Erythroblast (primary cell): ENCODE measurements at places on chromosomes 3 and 15.

GRCh38 chr15:28181366-28181765 is 82.3 kb upstream of the OCA2 start:
- DNase-seq: no peak

- no peak for DNase-seq
Measured at GRCh38 chr3:40597441-40597840, 72.7 kb downstream of the ZNF621 start.

GRCh38 chr3:6448011-6448410 is 412.9 kb upstream of the GRM7 start:
- no peak for DNase-seq

GRCh38 chr3:101847328-101847727 is 2.0 kb upstream of the NFKBIZ start:
- DNase-seq: no peak

DNA sequence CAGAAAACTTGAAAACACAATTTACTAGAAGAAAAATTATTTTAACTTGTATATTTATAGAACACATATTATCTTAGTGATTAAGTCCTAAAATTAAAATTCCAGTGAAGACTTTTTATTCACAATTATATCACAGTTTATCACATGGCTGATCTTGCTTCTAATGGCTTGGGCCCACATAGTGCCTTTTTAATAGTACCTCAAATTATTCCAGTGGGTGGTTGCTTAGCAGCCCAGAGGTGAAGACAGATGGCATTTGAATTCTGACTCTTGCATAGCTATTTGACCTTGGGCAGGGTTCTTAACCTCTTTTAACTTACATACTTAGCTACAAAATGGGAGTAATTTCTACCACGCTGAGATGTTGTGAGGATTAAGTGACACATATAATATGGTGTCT is 214.7 kb upstream of the SGO1 start:
- DNase-seq: no peak

- peak; percentile 74 for DNase-seq
Measured at GRCh38 chr3:129605203-129605921, 1.1 kb downstream of the PLXND1 start.

- peak; percentile 2 for DNase-seq
Measured at GRCh38 chr15:35181538-35181937, 96.4 kb upstream of the NANOGP8 start.

DNA sequence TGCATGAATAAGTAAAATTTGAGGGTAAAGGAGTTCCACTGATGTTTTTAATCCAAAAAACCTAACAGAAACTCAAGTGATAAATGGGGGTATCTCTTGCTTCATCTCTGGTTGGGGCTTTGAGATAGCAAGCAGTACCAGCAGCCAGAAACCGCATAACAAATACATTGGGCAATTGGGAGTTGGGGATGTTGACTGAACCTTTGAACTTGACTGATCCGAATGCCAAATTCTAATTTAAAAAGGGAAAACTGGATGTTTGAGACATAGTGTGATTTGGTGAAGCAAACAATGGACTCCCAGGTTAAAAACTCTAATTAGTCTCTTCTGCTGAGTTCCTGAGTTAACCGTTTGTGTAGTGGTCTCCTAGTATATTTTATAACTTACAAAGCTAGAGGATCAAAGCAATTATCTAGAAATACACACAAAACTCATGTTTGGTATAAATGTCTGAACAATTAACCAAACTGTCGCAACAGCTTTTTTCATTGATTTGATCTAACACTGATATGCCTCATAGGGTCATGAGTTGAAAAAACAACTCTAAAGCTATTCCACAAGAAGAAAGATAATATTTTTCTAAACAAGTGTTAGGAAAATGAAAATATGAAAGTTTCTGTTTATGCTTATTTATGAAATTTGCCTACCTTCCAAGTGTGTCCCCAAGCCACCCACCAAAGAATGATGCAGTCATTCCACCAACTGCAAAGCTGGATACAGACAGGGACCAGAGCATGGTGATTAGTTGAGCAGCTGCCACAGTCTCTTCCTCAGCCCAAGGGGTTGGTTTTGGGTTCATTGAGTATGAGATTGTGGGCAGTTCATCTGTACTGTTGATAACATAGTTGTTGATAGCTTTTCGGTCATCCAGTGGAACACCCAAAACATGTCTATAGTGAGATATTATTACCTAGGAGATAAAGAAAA is 12.4 kb downstream of the SLC2A2 start:
- peak; percentile 60 for DNase-seq

- peak; percentile 2 for DNase-seq
Measured at GRCh38 chr3:42336103-42336502, 70.1 kb upstream of the CCK start.

DNA sequence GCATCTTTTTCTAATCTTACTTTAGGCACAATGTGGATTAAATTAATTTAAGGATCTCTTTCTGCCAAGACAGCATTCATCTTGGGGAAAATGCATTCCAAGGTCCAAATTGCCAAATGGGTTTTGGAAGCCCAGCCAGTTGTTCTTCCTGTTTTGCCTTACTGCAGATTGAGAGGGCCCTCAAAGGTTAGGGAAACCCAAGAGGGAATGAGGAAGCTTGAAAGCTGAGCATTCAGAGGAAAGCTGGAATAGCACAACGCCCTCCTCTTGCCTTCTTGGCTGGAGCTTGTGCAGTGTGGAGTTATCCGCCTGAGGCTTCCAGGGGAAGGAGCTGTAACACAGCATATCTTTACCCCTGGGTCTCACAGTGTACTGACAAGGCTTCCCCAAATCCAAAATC is 18.2 kb upstream of the SACM1L start:
- DNase-seq: no peak

- no peak for DNase-seq
Measured at GRCh38 chr3:50516440-50516871, 13.0 kb upstream of the CACNA2D2 start.

DNA sequence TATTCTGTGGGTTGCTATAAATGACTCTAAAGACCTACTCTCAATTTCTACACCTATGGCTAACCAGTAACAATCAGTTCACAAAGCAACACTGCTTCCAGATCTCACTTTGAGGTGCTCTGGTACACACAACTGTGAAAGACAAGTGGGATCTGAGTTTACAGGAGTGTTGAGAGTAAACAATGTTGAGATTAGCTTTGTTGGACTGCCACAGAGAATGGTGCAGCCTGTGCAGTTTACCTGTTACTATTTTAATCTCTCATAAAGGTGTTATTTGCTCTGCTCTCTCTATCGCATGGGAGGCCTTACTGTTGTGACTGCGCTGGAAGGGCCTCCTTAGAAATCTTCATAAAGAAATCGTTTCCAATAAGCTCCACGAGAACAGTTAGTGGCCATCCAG is 112.0 kb downstream of the SOX2 start:
- no peak for DNase-seq

DNA sequence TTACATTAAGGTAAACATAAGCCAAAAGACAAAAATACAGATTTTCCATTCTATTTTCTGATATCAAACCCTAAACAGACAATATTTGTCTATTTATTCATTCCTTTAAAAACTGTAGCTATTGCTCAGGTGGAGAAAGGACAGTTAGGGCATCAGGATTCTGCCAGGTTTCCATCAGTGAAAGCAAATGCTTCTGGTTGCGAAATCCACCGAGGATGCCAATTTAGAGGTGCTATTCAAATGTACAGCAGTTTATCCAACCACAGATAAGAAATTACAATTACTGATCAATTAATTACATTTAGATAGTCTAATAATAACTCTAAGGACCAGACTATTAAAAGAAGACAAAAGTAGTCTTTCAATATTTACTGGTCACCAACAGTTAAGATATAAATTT is 3.9 kb downstream of the TOMM70 start:
- DNase-seq: no peak

DNA sequence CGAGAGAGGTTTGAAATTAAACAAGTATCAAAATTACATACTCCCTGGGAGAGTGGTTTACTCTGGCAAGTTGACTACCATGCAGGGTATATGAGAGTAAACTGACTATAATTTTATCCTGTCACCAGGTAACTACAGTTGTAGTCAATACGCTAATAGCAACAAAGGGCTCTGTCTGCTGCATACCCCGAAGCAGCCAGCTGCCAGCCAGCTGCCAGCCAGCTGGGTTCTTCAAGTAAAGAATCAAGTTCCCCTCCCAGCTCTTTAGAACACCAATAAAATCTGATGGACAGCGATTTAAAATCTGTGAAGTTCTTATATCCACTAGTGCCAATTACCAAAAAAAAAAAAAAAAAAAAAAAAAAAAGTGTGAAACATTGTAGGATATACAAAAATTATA is 417.7 kb upstream of the CFAP20DC start:
- DNase-seq: no peak
